ENCODE measurements at places on chromosomes 12 and 14.
A peak's percentile ranks its signal among the peaks of the same experiment; 100 is the strongest.

GRCh38 chr12:87382959-87383566, 646.1 kb downstream of the C12orf50 start:
- no peak for DNase-seq

DNA sequence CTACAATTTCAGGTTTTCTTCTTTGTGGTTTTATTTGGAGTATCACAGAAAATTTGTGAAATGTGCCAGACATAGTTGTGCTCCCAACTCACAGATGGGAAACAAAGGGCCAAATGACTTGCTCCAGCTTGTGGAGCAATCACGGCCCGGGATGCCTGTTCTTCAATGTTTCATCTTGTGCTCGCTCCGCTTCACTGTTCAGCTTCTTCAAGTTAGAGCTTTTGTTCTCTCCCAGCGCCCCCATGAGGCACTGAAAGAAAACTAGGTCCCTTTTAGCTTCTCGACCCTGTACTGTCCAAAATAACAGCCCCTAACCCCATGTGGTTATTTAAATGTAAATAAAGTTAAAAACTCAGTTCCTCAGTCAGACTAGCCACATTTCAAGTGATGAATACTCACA, 187.9 kb upstream of the STXBP6 start:
- no peak for DNase-seq

DNA sequence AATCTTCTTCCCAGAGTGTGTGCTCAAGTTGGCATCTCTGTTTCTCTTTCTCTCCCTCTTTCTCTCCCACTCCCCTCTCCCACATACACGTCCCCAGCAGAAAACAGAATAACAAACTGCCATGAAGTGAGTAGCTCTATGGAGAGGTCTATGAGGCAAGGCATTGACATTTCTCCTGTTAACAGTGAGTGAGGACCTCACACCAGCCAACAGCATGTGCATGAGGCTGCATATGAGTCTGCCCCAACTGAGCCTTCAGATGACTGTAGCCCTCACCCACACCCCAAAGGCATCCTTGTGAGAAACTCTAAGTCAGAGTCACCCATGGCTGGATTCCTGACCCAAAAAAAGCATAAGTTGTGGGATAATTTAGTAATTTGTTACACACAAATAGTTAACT, 50.4 kb downstream of the MAGOHB start:
- no peak for DNase-seq

DNA sequence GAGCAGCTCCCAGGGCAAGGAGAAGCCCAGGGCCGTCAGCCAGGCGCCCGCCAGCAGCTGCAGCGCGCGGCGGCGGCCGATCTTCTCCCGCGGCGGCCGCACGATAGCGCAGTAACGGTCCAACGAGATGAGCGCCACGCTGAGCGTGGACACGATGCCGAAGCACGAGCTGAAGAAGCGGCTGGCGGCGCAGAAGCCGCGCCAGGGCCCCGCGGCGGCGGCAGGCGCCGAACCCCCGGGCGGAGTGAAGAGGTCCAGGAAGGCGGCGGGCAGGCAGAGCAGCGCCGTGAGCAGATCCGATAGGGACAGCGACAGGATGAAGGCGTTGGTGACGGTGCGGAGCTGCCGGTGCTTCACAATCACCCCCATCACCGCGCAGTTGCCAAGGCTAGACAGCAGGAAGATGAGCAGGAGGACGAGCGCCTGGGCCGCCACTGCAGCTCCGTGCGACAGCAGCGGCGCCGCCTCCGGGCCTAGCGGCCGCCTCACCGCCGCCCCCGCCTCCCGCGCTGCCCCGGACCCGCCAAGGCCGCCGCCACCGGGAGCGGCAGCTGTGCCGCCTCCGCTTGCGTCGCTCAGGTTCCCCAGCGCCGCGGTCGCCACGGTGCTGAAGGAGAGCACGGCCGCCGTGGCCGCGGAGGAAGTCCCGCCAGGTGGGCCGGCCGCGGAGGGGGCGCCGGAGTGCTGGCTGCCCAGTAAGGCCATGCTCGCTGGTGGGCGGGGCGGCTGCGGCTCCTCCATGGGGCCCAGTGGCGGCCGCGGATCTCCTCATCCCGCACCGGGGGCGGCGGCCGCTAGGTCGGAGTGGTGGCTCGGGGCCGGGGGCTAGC, 479 bp downstream of the GPR135 start:
- DNase-seq: peak; percentile 90

GRCh38 chr14:55446833-55447232, 6.4 kb upstream of the TBPL2 start:
- no peak for DNase-seq

DNA sequence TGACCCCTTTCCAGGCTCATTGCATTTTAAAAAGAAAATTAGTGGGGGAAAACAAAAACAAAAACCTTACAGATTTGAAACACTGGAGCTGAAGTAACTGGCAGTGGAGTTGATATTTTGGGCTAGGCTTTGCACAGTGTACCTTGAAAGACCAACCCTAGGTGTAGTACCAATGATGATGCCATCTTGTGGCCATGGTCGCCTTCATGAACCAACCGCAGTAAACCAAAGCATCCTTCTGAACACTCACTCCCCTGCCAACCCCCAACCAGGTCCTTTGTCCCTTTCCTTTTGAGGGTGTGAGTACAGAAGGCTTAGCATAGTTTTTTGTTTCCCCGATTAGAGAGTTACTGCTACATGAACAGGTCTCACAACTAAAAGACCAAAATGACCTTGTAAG, 5.9 kb downstream of the TOMM20L start:
- DNase-seq: no peak

GRCh38 chr14:35747379-35747778, 61.7 kb downstream of the RALGAPA1 start:
- no peak for DNase-seq

GRCh38 chr14:30266290-30266689, 292.7 kb upstream of the G2E3 start:
- DNase-seq: no peak

DNA sequence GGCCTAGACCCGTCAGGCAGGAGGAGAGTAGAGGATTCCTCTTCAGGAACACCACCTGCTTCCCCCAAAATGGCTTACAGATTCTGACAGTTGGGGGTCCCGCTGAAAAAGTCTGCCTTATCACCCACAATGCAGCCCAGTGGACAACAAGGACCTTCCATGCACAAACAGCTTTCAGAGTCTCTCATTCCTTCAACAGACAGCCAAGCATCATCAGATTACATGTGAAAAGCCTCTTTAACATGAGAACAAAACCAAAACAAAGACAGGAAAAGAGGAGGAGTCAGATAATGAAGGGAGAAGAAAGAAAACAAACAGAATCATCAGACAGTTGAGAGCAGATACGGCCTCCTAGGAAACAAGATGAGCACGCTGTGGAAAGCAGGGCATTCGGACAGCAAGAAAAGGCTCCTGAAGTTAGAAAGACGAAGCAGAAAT, 18.3 kb downstream of the KCTD10 start:
- no peak for DNase-seq

DNA sequence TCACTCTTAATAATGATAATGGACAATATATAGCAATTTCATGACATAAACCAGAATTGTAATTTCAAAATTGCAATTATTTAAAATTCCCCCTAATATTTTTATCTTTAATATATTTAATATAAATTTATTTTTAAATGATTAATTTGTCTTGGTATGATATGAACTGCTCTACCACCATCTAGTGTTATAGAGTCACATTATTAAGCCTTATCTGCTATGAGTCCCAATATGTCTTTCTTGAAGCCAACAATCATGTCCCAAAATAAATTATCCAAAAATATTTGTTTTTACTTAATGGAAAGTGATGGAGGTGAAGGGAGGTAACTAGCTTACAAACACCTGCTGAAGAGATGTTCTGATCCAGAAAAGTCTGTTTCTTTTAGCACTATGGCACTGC, 151.4 kb downstream of the KCNC2 start:
- DNase-seq: no peak

- DNase-seq: no peak
These were observed 198.2 kb downstream of the BTG1 start for GRCh38 chr12:91947459-91947858.

DNA sequence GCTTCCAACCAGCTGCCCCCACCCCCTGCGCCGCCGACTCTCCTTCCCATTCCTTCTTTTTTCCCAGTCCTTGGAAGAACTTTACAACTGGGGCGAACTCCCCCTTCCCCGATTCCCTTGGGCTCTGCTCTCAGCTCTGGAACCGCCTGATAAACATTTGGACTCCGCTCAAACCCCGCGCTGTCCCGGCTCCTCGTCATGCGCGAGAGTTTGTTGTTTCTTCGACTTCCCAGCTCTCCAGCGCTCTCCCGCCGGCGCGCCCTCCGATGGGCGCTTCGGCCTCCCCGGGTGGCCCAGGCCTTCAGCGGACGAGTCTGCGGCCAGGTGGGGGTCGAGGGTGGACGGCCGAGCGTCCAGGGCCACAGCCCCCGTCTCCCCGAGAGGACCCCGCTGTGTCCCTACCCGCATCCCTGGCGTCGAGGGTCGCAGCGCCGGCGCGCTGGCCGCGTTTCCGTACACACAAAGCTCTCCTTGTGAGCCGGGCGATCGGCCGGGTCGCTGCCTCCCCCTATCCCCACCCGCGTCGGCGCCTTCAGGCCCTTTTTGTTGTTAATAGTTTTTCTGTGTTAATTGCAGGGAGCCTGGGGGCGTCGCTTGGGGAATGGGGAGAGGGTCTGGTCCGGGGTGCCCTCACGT, 847 bp downstream of the MMP14 start:
- no peak for DNase-seq

DNA sequence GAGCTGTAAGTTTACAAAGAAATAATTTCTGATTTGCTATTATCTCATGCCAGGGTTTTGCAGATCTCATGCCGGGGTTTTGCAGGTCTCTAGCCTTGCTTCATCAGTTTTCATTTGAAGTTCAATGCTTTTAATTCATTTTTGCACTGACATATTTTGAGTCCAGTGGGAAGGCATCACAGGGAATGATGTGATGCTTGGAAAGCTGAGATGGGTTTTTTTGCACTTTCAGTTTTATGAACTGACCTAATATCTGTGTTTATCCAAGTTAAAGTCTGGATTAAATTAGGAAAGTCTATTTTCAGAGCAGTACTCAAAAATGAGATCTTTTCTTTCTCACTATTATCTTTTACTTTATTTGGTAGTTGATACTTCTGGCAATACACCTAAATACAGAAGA, 23.6 kb upstream of the REP15 start:
- no peak for DNase-seq

DNA sequence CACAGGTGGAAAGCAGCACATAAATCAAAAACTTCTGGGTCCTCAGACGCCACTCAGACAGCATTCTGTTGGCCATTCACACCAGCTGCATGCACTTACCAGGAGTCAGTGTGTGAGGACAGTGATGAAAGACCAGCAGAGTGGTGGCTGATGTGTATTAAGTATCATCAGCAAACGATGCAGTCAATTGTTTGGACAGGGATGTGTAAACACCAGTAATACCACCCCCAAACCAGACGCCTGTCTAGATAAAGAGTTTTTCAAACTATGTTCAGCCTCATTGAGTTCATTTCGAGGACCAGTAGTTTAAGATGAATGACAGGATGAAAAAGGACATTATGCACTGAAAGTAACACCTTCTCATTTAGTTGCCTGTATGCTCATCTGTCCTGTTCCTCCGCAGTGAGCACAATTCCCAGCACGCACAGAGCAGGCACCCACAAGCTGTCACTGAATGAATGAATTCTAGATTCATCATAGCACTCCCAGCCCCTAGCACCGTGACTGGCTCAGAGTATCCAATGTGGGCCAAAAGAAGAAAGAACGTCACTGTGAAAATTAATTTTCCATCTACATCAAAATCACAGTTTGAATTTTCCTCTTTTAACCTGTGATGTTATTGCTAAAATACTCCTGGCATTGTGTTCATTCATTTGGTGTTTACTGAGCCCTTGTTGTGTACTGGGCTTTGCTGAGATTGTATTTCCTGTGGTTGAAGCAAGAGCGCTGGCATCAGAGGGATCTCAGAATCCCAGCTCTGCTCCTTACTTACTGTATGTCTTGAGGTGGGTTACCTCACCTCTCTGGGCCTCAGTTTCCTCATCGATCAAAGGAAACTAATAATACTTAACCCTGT, 124.8 kb upstream of the NOS1 start:
- no peak for DNase-seq

- no peak for DNase-seq
These were observed 19.6 kb downstream of the MORN3 start for GRCh38 chr12:121649819-121650353.

- no peak for DNase-seq
These were observed 57.8 kb downstream of the GPR135 start for GRCh38 chr14:59407246-59408010.

- peak; percentile 93 for DNase-seq
These were observed 472 bp downstream of the MBD6 start for GRCh38 chr12:57522887-57523705.

DNA sequence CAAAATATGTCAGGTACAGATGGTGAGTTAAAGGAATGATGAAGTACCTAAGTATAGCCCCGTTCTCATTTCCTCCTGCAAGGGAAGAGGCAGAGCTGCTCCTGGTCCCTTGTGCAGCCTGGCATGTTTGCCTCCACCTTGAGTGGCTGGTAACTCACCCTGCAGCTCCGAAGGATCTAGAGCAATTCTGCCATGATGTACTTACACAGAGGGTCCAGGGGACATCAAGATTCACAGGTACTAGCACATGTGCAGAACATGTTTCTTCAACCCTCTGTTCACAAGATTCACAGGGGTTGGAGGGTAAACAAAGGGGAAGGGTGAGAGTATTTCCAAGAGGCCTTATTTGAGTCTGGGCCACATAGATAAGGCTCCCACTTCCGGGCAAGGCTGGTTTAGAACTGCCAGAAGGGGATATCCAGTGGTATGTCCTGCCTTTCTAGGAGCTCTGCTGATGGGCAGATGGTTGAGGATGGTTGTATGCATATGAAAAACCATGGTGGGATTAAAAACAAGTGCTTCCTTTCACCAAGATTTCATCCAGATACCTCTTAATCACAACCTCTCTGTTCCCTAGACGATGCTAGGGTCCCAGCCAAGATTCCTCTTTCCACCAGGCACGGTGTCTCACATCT, 7.7 kb downstream of the DCTN2 start:
- no peak for DNase-seq

GRCh38 chr12:130435331-130435730, 97.6 kb downstream of the PIWIL1 start:
- DNase-seq: no peak

- DNase-seq: no peak
These were observed at the start of gene VRTN for GRCh38 chr14:74348241-74348734. VRTN (plus strand) TSS chr14:74348471; CDS start chr14:74356784, 8,313 bp downstream.

- no peak for DNase-seq
These were observed 474.8 kb downstream of the TMTC2 start for GRCh38 chr12:83161456-83161855.

DNA sequence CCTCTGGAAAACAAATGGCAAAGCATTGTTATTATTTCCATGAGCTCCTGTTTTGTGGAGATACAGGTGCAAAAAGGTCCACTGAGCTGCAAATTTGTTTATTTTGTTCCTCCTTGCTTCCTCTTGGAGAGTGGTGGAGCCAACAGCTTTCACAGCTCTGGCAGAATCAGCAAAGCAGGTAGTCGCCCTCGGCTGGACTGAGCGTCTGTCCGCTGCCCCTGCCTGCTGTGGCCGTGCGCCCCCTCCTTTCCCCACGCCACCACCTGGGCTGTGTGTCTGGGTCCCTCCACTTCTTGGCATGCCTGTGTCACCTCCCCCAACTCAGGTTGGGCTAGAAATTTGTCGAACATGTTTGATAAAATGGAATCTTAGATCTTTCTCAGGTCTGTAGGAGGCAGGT, 188.2 kb downstream of the TSPAN9 start:
- DNase-seq: no peak

- DNase-seq: no peak
These were observed 87.5 kb downstream of the SETD3 start for GRCh38 chr14:99393059-99393655.

GRCh38 chr12:10747730-10748129, 24.6 kb upstream of the YBX3 start:
- DNase-seq: no peak

- no peak for DNase-seq
These were observed 10.1 kb downstream of the CCDC196 start for GRCh38 chr14:66496188-66496807.
